Osteoblast (primary cell): ENCODE measurements at places on chromosomes 1 and 21. TPM values are rescaled to one million over a fixed set of nuclear protein-coding genes. Genes with fewer than 3 reads are reported as not detected.

Gene MR1
- total RNA-seq = 29.3 and 33.0 TPM in 2 replicates

Gene LRRC38
- total RNA-seq = not detected in 2 replicates

Gene CELA2B
- 0.36 TPM in 1 of 2 replicates, not detected in the other for total RNA-seq

Gene UBASH3A
- total RNA-seq = not detected in 2 replicates

Gene ARMH1
- total RNA-seq = 3.2 and 4.3 TPM in 2 replicates

Gene C1QC
- 2.2 TPM in 1 of 2 replicates, not detected in the other for total RNA-seq

Gene XPR1
- total RNA-seq = 25.7 and 36.2 TPM in 2 replicates

Gene COL24A1
- 1.1 and 1.8 TPM in 2 replicates for total RNA-seq

Gene MYBPH
- under 0.01 and 0.29 TPM in 2 replicates for total RNA-seq

Gene S100A12
- total RNA-seq = not detected in 2 replicates

Gene SPRR1A
- not detected in 2 replicates for total RNA-seq

Gene USP1
- total RNA-seq = 20.9 and 23.5 TPM in 2 replicates

Gene ERG
- total RNA-seq = 0.29 and 1.1 TPM in 2 replicates

Gene PAFAH2
- total RNA-seq = 6.5 and 6.9 TPM in 2 replicates

Gene MRAP
- total RNA-seq = 0.59 and 0.72 TPM in 2 replicates

Gene FBXO28
- 35.5 and 36.5 TPM in 2 replicates for total RNA-seq

Gene SPATC1L
- total RNA-seq = 3.2 and 6.9 TPM in 2 replicates

Gene SLC35D1
- total RNA-seq = 13.0 and 13.8 TPM in 2 replicates

- DNase-seq = peak; percentile 66
These were observed 11.7 kb upstream of the CD55 start for GRCh38 chr1:207309745-207310273.

DNA sequence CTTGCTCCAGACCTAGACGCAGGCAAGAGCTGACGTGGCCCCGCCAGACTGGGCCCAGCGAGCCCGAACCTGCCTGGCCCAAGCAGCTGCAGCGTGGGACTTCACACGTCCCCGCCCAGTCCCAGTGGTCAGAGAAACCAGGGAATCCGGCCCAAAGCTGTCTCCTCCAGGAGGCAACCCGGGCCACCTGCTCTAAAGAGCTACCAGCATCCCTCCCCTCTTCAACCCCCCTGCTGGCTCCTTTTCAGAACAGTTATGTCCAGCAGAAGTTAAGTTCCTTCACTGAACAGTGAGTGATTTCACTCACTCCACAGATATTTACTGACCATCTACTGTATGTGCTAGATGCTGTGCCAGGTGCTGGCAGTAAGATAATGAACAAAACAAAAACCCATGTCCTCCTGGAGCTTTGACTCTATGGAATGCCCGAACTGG is 2.1 kb upstream of the EFNA1 start:
- peak; percentile 56 for DNase-seq

- no peak for DNase-seq
These were observed 2.0 kb upstream of the ZBTB40 start for GRCh38 chr1:22449636-22450035.

GRCh38 chr1:41846625-41847405 is 71.9 kb downstream of the HIVEP3 start:
- no peak for DNase-seq

- DNase-seq = peak; percentile 95
These were observed 2.7 kb upstream of the HSPG2 start for GRCh38 chr1:21939650-21940374.

- DNase-seq = no peak
These were observed 136.6 kb downstream of the LIPI start for GRCh38 chr21:14074177-14074576.

- DNase-seq = no peak
These were observed 692.4 kb downstream of the KCNT2 start for GRCh38 chr1:195915826-195916225.

- no peak for DNase-seq
These were observed 322.9 kb downstream of the BRINP3 start for GRCh38 chr1:190154744-190155143.

DNA sequence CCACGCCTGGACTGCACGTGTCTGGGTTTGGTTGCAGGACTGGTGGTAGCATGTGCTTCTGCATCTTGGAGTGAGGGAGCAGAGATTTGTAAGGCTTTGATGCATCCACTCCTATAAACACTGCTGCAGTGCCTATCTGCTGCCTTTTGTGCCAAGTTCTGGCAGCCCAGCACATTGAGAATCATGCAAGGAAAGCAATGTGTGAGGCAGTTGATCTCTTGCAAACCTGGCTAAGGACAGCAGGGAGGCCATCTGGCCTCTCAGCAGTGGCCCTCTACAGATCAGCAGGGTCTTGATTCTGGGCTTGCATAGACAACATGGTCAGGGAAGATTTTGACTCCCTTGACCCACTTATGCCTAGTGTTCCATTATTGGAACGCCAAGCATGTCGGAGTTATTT is 81.2 kb upstream of the COA6 start:
- no peak for DNase-seq

- peak; percentile 92 for DNase-seq
These were observed 5.8 kb upstream of the LAMC2 start for GRCh38 chr1:183180218-183180617.

- DNase-seq = peak; percentile 97
These were observed 30.0 kb downstream of the SLC27A3 start for GRCh38 chr1:153805042-153805745.

- peak; percentile 94 for DNase-seq
These were observed 4.7 kb downstream of the CELSR2 start for GRCh38 chr1:109253803-109254620.

- DNase-seq = no peak
These were observed 15.7 kb upstream of the FGR start for GRCh38 chr1:27650539-27651175.

DNA sequence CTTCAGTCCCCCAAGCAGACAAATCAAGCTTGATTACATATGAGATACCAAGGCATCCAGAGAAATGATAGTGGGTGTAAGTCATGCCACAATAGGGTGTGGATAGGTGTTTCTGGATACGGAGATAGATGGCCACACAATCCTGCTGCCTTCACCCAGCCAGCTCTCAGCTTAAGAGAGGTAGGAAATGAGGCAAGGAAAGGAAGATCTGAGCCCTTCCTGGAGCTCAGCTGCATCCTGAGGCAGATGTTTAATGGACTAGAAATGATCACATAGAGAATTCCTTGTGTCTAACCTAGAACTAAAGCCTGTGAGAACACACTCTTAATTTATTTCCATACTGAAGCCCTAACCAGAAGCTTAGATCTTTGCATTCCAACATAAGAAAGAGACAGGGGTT is 210.3 kb downstream of the ST6GALNAC3 start:
- no peak for DNase-seq

DNA sequence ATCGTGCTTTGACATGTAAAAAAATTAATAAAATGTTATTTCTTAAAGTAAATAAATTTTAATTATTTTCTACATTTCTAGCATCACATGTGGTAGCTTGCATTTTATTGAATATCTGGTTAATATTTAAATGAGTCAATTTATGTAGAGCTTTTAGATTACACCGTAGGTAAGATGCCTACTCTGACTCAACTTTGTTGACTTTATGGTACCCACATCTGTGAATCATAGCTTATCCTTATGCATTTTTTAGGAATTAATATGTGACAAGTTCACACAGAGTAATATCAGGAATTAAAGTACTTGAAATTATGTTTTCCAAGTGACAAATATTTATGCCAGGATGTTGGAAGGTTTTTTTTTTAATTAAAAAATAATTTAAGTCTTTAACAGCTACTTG is 120.7 kb downstream of the LEPR start:
- DNase-seq = no peak

- DNase-seq = no peak
These were observed 74.4 kb downstream of the RWDD3 start for GRCh38 chr1:95308276-95309030.

DNA sequence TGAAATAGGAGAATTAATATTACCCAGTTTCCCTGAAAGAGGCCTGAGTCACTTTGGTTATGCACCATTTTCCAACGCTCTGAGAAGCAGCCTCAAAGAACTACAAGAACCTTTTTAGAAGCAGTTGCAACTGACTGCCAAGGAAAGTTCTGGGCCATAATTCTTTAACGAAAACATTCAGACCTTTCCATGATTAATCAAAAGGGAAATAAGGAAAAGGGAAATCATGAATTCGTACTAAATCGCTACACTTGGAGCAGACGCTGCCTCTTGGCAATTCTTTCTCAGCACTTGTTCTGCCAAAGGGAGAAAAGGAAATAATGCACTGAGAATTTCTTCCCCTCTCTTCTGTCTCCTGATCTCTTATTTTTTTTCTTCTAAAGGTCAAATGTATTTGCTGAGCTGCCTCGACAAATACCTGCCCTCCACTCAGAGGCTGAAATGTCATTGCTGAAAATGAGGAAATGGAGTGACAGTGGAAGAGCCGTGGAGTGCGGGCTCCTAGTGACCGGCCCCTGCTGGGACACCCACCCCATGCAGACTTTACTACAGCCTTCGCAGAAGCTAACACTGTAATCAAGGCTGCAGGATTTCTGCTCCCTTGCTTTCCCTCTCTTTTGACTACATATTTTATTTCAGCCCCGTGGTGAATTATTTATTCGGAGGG is 67.9 kb upstream of the GALNT2 start:
- DNase-seq = no peak

- DNase-seq = peak; percentile 69
These were observed 5.5 kb downstream of the ACTRT2 start for GRCh38 chr1:3026581-3027391.

GRCh38 chr1:86704972-86705664 is 742 bp downstream of the SH3GLB1 start:
- DNase-seq = peak; percentile 68

GRCh38 chr1:110348771-110349170 is 9.6 kb downstream of the RBM15 start:
- DNase-seq = no peak

GRCh38 chr1:94247138-94248094 is 10.0 kb upstream of the ARHGAP29 start:
- DNase-seq = peak; percentile 92

DNA sequence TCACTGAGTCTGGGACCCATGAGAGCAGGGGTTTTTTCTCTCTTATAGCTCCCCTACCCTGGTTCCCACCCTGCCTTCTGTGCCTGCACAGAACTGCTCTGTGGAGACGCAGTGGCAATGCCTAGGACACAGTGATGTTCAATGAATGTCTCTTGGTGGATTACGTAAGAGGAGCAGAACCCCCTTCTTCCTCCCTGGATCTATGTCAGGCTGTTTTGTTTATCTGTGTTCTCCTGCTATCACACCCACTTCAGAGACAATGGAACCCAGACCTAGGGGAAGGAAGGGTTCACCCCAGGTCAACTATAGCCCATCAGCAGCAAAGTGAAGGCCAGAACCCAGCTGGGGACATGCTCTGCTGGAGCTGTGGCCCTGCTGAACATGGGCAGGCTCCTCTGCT is 2.0 kb downstream of the HPCAL4 start:
- DNase-seq = no peak

DNA sequence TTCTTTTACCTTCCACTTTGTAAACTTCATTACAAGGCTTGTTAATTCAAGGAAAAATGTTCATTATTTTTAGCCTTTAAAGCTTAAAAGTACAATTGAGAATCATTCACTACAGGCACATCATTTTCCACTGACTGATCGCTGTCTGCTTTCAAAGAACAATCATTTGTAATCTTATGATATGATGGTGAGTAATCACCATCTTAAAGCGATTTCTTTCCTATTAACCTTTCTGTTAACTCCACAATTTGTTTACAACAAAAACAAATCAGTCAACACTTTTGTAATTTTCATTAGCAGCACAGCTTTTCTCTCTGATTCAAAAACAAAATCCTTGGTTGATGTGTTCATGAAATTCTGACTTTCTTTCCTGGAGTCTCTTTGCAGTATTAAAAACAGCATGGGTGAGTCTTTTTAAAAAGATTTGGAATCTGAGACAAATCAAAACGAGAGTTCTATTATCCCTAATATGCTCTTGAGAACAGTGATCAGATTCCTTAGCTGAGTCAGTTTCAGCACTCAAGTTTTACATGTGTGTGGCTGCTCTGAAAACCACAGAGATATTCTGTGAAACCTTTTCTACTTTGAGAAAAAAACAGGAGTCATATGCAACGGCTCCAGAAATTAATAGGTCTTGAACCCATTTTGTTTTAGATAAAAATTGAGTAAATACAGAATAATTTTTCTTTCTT is 145.8 kb upstream of the TMPRSS15 start:
- no peak for DNase-seq

DNA sequence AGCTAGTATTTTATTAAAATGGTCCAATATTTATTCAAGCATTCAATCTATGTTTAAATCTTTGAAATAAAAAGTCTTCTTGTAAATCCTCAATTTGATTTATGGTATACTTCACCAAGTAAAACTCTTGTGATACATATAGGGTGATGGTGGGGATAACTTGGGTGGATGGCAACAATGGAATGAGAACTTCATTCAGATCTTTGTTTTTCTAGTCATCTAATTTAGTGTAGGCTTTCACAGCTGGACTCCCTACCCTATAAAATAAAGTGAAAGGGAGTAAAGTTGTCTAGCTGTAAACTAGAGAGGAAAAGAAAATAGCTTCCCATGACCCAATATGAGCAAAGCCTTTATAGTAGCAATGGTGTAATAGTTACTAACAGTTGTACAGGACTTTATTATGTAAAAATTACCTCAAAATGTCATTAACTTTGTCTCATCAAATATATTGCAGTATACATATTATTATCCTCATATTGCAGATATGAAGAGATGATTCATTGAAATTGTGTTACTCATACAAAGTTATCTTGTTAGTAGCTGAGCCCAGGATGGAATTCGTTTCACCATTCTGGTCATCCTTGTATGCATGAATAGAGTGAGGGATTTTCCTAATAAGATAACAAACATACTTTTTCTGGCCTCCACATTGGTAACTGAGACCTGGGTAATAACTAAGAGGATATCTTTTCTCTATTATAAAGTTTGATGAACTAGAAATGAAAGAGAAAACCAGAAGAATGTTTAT is 1377.7 kb upstream of the ADGRL4 start:
- DNase-seq = no peak

GRCh38 chr1:182764029-182764727 is 25.4 kb upstream of the NPL start:
- DNase-seq = no peak

- DNase-seq = no peak
These were observed 437.9 kb downstream of the MRPL39 start for GRCh38 chr21:25169370-25169769.

GRCh38 chr1:206012086-206012859 is 9.1 kb upstream of the RAB7B start:
- no peak for DNase-seq

GRCh38 chr1:210293171-210293607 is 35.5 kb upstream of the HHAT start:
- DNase-seq = peak; percentile 90

- no peak for DNase-seq
These were observed 203.7 kb upstream of the ZC3H12A start for GRCh38 chr1:37270639-37271038.
